ENCODE measurements at places on chromosomes 5 and 9.
A peak's percentile ranks its signal among the peaks of the same experiment; 100 is the strongest.

- DNase-seq, result peak; percentile 22
Observed at GRCh38 chr9:27784847-27785713, 211.8 kb upstream of the C9orf72 start.

DNA sequence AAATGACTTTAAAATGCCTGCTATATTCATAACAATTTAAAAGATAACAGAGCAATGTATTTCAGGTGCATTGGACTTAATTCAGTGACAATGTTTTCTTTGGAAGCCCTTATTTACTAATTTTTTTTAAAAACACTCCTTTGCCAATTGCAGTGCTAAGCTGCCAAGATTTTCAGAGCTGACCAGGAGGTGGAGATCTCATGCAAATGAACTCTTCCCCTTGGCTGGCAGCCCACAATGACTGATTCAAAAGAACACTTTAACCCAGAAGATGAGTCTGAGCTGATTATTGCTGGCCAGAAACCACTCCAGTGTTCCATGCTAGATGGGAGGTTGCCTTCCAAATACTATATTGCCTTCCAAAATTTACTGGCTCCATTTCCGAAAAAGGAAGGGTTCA, 128.3 kb upstream of the CCNH start:
- peak; percentile 63 for DNase-seq

DNA sequence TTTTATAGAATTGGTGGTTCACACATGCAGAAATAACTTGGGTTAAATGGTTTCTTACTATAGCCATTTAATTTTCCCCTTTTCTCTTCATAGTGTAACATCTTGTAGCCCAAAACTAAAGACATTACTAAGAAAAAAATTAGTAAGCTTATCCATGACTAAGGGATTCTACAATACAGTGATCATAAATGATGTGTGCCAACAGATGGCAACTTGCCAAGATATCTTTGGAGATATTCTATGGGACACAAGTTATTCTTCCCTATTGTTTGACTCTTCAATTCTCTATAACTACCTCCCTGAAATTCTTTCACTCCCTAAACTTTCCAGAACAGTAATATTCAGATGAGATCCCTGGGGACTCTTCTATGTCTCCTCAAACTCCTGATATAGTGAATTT, 580.6 kb downstream of the PTPRD start:
- no peak for DNase-seq

GRCh38 chr5:169197343-169197742, 103.6 kb downstream of the SLIT3 start:
- DNase-seq, result no peak

GRCh38 chr5:16754601-16755000, 137.8 kb upstream of the RETREG1 start:
- peak; percentile 13 for DNase-seq

DNA sequence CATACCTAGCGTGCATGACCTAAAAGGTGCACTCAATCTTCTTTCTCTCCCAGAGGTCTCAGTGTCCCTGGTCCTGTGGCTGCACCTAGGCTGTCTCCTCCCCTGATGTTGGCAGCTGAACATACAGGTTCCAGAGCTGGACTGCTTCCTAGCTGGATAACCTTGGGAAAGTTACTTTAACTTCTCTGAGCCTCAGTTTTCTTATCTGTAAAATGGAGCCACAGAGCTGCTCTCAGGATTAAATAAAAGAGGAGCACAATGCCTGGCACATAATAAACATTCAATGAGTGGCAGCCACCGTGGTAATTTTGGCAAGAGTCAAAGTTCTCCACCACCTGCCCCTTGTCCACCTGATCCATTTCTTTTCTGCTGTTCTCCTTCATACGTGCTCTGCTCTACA, 14.0 kb downstream of the MORN5 start:
- no peak for DNase-seq

DNA sequence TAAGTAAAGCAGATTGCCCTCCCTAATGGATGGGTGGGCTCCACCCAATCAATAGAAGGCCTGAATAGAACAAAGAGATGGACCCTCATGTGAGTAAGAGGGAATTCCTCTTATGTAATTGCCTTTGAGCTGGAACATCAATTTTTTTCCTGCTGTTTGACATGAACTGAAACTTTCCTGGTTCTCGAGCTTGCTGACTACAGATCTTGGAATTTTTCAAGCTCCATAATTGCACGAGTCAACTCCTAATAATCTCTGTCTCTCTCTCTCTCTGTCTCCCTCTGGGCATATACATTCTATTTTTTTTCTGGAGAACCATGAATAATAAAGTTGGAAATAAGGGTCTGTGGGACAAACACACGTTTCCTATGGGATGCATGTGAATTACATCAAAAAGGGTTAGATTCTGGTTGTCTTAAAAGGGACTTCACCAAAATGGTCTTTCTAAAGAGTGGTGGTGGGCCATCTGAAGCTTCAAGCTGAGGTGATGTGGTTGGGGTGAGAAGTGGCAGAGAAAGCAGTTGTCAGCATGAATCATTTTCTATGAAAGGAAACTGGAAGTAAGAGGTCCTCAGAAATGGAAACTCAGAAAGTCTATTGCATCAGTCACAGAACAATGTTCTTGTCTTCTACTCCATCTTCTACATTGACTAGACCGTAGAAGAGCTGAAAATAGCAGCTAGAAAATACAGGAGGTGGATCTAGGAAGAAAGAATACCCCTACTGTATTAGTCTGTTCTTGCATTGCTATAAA, 47.0 kb upstream of the HOMER1 start:
- DNase-seq, result peak; percentile 62

DNA sequence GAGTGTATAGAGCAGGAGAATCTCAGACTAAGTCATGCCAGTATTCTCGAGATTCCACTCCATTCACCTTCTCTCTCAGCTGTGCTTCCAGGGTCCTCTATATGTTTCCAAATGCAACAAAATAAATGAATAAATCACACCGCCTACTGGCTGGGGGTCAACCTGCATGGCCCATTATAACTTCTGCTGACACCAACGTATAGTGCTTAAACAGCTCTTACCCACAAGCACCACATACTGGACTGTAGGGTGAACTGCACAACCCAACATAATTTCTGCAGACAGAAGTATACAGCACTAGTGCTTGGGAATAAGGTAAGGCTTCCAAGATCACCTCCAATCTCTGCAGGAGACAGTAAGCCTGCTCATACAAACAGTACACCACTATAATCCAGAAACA, 33.1 kb upstream of the HTR4 start:
- DNase-seq, result no peak

GRCh38 chr9:121949364-121949763, 143.7 kb downstream of the TTLL11 start:
- DNase-seq, result no peak

- no peak for DNase-seq
Observed at GRCh38 chr5:158951436-158952247, 148.1 kb downstream of the EBF1 start.

GRCh38 chr5:97231025-97231636, 48.1 kb upstream of the RIOK2 start:
- peak; percentile 84 for DNase-seq

- DNase-seq, result peak; percentile 78
Observed at GRCh38 chr5:73135429-73136054, 15.2 kb downstream of the TMEM171 start.

- DNase-seq, result peak; percentile 69
Observed at GRCh38 chr9:33116860-33117259, 40.4 kb upstream of the SMU1 start.

DNA sequence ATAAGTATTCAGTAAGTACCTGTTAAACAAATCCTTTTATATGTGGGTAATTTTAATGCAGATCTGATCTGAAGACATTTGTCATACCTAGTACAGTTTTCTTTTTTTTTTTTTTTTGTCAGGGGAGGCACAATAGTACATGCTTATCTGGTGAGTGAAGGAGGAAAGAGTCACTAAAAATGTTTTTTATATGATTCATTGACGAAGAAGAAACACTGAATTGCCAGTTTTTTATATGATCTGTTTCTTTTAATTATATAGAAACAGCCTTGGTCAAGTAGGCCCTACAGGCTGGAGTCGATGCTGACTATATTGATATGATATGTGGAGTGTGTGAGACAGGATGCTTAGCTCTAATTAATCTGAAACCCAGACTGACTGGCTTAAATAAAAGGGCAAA, 315.2 kb downstream of the PSAT1 start:
- no peak for DNase-seq

DNA sequence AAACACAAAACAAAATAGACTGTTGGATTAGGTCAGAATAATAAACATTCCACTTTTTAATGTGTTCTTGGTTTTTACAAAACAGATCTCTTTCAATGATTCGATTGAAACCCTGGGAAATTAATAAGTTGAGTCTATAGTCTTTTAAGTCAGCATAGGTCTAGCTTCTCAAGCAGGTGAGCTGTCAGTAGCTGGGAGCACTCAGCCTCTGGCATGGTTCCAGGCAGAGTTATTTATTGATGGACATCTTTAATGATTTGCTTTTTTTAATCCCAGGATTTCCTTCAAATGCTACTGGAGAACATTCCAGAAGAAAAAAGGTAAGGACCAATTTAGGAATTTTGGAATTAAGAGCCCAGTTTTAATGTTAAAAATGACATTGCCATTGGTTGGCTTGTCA, 241.0 kb downstream of the AOPEP start:
- DNase-seq, result no peak

DNA sequence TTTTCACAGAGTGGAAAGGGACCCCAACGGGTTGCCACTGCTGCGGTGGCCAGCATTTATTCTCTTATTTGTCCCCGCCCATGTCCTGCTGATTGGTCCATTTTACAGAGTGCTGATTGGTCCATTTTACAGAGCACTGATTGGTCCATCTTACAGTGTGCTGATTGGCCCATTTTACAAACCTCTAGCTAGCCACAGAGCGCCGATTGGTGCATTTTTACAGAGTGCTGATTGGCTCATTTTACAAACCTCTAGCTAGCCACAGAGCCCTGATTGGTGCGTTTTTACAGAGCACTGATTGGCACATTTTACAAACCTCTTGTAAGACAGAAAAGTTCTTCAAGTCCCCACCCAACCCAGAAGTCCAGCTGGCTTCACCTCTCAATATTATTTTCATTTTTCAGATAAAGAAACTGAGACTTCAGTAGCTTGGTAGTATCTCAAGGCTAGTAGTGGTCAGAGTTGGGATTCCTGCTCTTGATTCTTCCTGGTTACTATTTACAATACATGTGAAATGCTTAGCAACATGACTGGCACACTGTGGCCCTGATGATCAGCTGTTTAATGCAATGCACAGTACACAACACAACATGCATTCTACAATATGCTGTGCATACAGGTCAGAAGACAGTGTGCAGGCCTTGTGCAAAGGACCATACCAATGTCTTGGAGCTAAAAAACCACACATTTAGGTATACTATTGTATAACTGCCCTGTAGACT, 63.6 kb upstream of the BOD1 start:
- peak; percentile 29 for DNase-seq

GRCh38 chr9:118003240-118003639, 299.0 kb downstream of the TLR4 start:
- no peak for DNase-seq

GRCh38 chr5:17042041-17042440, 106.0 kb upstream of the MYO10 start:
- no peak for DNase-seq

DNA sequence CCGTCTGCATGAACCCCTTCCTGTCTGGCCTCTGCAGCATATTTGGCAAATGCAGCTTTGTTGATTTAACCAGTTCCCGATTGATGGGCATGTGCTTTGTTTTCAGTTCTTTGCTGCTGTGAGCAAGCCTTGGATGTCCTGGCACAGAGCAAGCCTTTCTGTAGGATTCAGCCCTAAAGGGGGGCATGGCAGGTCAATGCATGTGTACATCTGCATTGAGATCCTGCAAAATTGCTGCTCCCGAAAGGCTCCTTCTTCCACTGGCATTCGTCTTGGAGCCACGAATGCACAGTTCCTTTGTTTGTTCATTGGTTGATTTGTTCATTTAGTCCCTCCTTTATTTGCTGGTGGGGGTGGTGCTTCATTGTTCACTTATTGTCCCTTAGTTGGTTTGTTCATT, 34.8 kb downstream of the COL5A1 start:
- no peak for DNase-seq

DNA sequence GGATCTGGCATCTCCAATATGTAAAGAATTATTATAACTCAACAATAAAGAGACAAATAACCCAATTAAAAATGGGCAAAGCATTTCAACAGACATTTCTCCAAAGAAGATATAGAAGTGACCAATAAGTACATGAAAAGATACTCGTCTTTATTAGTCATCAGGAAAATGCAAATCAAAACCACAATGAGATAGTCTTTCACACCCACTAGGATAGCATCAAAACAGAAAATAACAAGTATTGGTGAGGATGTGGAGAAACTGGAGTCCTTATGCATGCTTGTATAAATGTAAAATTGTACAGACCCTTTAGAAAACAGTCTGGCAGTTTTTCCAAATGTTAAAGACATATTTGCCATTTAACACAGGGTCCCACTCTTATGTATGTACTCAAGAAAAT, 39.1 kb upstream of the ITGA1 start:
- no peak for DNase-seq

- peak; percentile 27 for DNase-seq
Observed at GRCh38 chr9:2356041-2356790, 265.4 kb upstream of the VLDLR start.

- no peak for DNase-seq
Observed at GRCh38 chr5:112346411-112347044, 72.5 kb downstream of the EPB41L4A start.

DNA sequence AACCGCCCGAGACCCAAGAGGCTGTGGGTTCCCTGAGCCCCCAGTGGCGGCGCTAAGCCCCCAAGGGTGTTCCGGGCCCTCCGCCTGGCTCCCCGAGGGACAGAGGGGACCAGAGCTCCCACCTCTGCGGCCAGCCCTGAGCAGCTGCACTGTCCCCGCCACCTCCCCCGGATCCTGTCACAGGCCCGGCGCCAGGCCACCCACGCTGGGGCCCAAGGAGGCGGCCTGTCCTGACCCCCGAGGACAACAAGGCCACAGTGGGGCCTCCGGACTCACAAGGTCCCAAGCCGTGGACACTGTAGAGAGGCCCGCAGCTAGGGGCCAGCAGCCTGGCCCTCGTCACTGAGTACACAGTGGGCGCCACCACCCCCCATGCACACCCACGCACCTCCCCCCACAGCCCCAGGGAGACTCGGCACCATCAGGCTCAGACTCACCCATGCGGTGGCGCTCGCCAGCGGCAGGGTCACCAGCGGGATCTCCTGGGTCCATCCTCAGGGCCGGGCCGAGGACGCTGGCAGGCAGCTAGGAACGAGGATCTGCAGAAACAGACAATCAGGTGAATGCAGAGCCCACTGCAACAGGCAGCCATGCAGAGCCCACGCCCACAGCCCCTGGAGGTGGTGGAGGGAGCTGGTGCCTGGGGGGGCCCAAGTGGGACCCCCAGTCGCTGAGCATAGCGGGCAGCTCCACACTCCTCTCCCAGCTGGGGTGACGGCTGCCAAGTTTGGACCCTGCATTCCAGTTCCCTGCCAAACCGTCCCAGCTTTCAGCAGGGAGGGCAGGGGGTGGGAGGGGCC, 27.9 kb downstream of the EXD3 start:
- no peak for DNase-seq

DNA sequence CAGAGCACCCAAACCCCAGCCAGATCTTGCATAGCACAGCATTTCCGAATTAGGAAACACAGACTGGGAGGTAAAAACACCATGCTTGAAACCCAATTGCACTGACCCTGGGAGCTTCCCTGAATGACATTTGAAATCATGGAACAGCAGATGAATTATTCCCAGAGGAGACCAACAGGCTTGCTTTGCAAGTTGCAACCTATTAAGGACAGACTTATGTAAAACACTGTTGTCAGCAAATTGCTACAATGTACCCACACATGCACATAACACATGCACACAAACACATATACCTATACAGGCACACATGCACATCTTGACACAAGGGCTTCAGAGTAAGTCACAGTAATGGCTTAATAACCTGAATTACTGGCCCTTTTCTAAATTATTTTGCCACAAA, 984.8 kb downstream of the DNAH5 start:
- no peak for DNase-seq

- no peak for DNase-seq
Observed at GRCh38 chr5:143119881-143120341, 283.6 kb downstream of the NR3C1 start.
